AG04449 (cell line): ENCODE measurements at places on chromosomes 2 and 18.

DNA sequence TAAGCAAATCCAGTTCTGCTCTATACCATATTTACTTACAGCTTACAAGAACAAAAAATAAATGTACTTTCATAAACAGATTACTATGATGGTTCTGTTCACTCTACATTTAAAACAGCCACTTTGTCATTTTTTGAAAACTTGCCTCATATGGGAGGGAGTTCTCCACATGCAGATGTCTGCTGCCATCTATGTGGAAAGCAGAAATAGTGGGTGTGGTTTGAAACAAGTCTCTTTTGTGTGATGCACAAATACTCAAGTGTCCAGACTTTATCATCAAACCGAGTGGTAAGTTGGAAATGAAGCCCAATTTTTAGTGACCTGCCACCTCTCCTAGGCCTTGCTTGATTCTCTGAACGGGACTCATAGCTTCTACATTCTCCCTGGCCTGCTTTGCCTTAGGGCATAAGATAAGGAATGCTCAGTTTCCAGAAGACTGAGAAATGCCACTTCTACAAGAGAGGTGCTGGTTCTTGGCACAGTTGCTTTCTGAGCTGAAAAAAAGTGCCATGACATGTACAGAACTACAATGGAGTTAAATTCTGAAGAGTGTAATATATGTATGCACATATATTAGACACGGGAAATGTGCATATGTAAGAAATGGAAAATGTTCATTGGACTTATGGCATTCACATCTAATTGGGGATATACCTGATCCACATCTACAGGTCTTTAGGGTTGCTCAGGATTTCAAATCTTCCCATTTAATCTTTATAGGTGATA is 221.0 kb downstream of the SLC8A1 start:
- no peak for DNase-seq

- DNase-seq, result no peak
Observed at GRCh38 chr18:80042785-80043184, 8.6 kb downstream of the RBFA start.

GRCh38 chr2:238568455-238569440 is 142.0 kb downstream of the ASB1 start:
- no peak for DNase-seq

GRCh38 chr2:102606353-102606752 is 13.0 kb upstream of the SLC9A2 start:
- DNase-seq, result no peak

DNA sequence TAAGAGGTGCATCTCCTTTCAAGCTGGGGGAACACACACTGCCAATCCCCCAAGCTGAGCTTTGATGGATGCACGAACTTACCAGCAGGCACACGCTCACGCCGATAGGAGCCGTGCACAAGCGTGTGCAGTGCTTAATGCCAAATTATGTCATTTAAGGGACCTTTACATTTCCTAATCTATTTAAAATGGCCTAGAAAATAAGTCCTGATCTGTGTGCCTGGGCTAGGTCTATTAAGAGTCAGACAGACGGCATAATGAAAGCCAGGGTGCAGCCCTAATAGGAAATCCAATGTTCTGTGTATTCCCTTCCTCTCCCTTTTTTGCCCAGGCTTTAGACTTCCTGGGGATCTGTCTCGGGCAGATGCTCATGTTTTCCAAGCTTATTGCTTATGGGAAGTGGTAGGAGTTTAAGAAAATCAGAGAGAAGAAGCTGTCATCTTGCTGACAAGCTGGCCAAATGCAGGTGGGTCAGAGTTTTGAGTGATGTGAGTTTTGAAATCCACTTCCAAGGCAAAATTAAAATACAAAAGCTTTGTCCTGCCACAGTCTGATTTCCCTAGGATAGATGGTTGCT is 142.6 kb downstream of the MYT1L start:
- DNase-seq, result no peak

DNA sequence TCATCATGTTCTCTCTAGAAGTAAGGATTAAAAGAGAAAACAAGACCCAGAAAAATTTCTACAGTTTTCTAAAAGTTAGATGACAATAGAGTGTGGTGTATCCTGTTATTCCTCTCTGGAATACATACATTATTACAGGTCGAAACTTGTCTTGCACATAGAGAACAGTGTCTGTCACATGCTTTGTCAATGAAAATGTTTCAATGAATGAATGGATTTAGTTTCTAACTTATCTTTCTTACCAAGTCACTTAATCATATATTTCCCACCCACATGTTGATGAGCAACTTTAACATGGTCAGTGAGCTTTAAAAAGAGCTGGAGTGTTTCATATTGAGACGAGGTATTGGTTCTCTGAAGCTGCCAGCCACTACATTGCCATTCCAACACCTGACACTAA is 4.3 kb downstream of the DSG4 start:
- no peak for DNase-seq

- no peak for DNase-seq
Observed at GRCh38 chr2:73162856-73163391, 39.5 kb upstream of the NOTO start.

DNA sequence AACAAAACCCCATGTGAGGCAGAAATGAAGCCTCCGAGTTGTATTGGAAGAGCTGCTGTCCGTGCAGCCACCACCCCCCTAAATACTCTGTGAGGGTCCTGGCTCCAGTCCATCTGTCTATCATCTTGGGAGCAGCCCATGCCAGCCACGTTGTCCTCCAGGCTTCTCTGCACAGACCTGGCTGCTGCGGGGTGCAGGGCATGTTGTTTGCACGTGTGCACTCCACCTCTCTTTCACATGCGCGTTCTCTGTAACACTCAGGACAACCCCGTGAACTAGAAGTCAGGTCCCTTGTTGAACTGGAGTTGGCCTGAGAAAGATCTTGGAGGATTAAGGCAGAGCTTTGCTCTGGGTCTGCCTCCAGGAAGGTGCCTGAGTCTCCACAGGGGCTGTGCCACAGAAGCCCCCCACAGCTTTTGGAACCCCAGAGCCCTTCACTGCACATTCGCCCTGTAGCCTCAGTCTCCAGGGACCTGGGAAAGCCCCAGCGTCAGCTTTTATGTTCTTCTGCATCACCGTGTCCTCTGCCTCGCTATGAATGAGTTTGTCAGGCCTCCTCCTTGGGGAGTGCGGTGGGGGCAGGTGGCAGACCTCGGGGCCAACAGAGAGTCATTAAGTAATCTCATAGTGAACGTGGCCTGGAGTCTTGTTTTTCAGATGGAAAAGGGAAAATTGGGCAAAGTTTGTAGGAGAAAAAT is 16.6 kb downstream of the RTP5 start:
- DNase-seq, result no peak

GRCh38 chr2:16125614-16126516 is 185.5 kb downstream of the MYCN start:
- DNase-seq, result no peak

GRCh38 chr2:39525636-39526412 is 88.7 kb upstream of the MAP4K3 start:
- DNase-seq, result no peak

DNA sequence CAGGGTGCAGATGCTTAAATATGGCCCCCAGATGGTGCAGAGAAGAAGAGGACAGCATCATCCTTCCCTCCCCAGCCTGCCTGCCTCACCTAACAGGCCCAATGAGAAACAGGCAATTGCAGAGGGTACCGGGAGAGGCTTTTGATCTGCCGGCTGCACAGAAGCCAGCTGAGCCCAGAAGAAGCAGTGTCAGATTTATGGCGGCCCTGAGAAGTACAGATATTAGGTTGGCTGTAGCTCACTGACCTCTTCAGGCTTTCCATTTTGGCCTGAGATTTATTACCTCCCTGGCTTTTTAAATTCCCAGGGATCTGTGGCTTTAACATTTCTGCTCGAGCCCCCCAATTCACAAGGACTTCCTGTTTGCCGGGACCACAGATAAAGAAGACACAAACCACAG is 278.7 kb downstream of the EN1 start:
- DNase-seq, result no peak

- no peak for DNase-seq
Observed at GRCh38 chr18:48802543-48803290, 148.0 kb downstream of the SMAD7 start.

- DNase-seq, result no peak
Observed at GRCh38 chr2:240142256-240142775, 1.9 kb upstream of the OTOS start.

GRCh38 chr2:131032393-131032836 is 60.8 kb downstream of the FAM168B start:
- no peak for DNase-seq

- no peak for DNase-seq
Observed at GRCh38 chr2:64700133-64700809, 46.6 kb upstream of the SERTAD2 start.

GRCh38 chr2:165675551-165675968 is 118.5 kb downstream of the GALNT3 start:
- DNase-seq, result no peak

- DNase-seq, result no peak
Observed at GRCh38 chr2:64992218-64992617, 3.0 kb downstream of the SLC1A4 start.

DNA sequence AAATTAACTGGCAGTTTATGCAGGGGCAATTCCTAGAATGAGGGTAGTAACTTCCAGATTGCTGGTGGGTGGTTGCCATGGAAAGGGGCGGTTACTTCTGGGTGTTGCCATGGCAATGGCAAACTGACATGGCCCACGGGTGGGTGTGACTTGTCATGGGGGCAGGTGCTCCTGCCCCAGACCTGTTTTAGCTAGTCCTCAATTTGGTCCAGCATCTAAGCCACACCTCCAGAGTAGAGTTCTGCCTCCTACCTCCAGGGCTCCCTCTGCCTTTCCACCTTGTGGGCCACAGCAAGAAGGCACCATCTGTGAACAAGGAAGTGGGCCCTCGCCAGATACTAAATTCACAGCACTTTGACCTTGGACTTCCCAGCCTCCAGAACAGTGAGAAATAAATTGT is 148.7 kb downstream of the TFCP2L1 start:
- no peak for DNase-seq

DNA sequence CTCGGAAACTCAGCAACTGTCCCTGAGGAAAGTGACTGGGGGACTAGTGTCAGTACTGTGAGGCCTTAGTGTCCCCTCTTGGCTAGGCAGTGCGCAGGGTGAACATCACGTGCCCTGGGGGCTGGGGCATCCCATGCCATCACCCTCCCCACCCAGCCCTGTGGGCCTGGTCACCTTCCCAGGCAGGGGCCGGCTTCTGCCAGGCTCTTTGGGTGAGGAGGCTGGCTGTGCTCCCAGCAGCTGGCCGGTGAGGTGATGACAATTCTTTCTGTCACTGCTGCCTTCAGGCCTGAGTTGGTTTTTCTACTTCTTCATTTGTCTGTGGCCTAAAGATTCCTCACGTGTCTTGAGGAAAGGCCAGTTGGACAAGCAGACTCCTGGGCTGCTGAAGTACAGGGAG is 180.8 kb downstream of the KLHL29 start:
- no peak for DNase-seq

DNA sequence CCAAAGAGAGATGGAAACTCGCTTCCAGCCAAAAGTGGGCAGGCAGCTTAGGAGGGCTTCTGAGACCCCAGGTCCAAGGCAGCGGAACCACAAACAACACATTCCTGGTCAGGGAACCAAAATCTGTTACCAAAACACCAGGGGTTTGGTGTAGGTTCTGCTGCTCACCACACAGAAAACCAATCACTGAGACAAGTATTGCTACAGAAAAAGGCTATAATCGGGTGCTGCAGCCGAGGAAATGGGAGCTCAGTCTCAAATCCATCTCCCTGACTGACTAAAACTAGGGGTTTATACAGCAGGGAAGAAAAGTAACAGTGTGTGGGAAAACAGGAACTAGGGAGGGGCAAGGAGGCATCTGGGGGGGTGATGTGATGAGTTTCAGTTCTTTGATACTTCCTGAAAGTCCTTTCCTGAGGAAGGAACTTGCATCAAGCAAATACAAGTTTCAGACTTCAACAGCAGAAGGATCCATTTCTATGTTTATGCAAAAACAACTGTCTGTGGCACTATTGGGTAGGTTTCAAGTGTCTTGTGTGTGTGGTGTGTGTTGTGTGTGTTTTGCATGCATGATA is 108.0 kb downstream of the FAM168B start:
- no peak for DNase-seq

- peak; percentile 31 for DNase-seq
Observed at GRCh38 chr2:38444247-38444646, 67.2 kb upstream of the ATL2 start.

GRCh38 chr2:190653231-190653630 is 4.3 kb downstream of the NAB1 start:
- no peak for DNase-seq

- DNase-seq, result no peak
Observed at GRCh38 chr2:224063298-224063648, 24.2 kb upstream of the SERPINE2 start.

DNA sequence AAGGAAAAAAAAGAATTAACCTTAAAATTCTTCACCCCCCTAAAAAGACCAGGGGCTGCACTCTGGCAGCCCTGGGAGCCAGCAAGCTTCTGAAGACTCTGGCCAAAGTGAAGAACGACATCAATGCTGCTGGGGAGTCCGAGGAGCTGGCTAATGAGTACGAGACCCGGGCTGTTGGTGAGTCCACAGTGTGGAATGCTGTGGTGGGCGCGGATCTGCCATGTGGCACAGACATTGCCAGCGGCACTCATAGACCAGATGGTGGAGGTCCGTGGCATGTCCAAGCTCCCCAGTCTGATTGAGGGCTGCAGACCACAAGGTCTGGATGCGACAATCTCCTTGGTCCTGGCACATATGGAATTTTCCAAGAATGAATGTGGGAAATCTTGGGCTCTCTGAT is 47.4 kb downstream of the TRPM8 start:
- DNase-seq, result no peak

- DNase-seq, result no peak
Observed at GRCh38 chr2:118721817-118722551, 125.5 kb downstream of the EN1 start.

DNA sequence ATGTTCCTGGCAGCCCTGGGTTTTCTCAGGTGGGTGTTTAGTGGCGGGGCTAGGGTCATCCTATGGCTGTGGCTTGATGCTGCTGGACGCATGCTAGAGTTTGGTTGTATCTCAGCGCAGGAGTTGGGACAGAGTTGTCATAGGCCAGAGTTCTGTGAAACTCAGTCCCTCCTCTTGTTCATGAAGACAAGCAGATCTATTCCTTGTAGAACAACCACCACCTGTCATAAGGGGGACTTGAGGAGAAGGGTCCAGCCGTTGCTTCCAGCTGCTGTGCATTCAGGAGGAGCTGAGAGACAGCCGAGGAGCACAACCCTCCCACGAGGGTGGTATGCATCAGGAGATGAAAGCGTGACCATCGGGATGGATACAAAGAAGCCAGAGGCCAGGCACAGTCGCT is 26.4 kb downstream of the DCDC2C start:
- DNase-seq, result no peak

- no peak for DNase-seq
Observed at GRCh38 chr2:121257480-121257840, 27.5 kb downstream of the TFCP2L1 start.
